ENCODE measurements at places on chromosomes 1 and 21.

GRCh38 chr1:87337606-87338005 is 8.9 kb downstream of the LMO4 start:
- DNase-seq = no peak

GRCh38 chr1:164651351-164651951 is 92.5 kb downstream of the PBX1 start:
- no peak for DNase-seq

GRCh38 chr1:204578867-204579664 is 62.9 kb downstream of the MDM4 start:
- DNase-seq = no peak

- no peak for DNase-seq
Observed at GRCh38 chr21:25942135-25942534, 207.4 kb downstream of the GABPA start.

- DNase-seq = no peak
Observed at GRCh38 chr1:1212780-1213344, 1.1 kb downstream of the TNFRSF4 start.

DNA sequence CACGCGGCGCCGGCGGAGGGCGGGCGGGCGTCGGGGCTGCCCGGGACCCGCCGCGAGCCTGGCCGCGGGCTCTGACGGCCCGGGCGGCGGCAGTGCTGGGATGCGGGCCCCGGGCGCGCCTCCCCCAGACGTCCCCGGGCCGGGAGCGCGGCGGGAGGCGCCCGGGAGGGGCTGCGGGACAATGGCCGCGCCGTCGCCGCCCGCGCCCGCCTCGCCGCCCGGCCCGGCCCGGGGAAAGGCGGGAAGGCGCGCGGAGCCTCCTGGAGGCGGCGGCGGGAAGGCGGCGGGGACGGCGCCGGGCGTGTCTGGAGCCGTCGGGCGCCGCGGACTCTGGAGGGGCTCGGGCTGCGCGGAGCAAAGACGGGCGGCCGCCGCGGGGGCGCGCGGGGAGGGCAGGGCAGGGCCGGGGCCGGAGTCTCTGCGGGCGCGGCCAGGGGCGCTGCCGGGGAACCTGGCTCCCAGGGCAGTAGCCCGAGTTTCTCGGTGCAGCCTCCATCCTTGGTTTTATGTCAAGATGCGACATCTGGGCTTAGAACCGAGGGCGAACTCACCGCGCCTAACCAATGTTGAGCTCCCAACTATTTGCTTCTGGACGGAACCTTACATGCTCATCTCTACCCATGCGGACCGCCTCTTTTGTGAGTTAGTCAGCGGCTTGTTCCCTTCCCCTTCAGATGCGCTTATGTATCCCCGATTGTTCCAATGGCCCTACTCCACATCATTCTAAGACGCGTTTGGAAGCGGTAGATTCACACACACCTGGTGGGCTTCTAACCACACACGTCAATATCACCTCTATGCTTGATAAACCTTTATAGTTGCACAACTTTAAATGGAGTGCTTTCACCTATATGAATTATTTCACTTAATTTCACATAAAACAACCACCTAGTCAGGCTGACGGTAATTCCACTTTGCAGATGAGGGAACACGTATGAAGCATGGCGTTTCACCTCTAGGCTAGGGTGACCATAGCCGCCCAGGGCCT is 651 bp downstream of the ZBTB8A start:
- DNase-seq = no peak

DNA sequence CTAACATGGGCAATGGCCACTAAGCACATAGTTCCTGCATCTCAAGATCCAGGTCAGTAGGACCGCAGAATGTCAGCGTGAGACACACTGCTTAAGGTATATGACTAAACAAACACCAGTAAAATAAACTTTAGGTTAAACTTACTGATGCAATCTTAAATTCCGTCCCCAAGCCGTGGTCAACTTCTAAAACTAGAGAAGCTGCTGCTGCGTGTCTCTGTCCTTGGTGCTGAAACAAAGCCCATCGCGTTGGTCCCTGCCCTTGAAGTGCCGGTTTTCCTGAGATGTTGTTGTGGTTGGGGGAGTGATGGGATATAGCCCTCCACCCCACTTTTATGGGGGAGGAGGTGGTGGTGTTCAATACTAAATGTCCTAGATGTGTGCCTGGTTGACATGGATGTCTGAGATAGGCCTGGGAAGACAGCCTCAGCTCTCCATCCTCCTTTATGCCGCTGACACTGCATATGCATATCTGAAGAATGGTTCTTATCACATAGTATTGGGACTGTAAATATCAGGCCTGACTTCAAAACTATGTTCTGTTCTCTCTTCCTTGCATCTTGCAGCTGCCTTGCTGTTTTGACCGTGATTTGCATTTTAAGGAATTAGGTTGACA is 72.0 kb upstream of the KCNA3 start:
- peak; percentile 49 for DNase-seq

- DNase-seq = no peak
Observed at GRCh38 chr21:34018185-34018584, 55.2 kb upstream of the MRPS6 start.

- no peak for DNase-seq
Observed at GRCh38 chr1:240776237-240776636, 164.3 kb upstream of the GREM2 start.
